ENCODE measurements at places on chromosomes 12 and 14. TPM values are rescaled to one million over a fixed set of nuclear protein-coding genes. Genes with fewer than 3 reads are reported as not detected.

- peak; percentile 75 for DNase-seq
- no peaks in the 10 kb centered on the region for H3K27me3 ChIP-seq
- H3K36me3 ChIP-seq: peaks cover 9% of the 10 kb centered on the region
- H3K4me3 ChIP-seq: no peak overlapping the region
- H3K27ac ChIP-seq: peak overlapping the region; percentile 54
Observed at GRCh38 chr12:79874665-79875064, 60.2 kb downstream of the PPP1R12A start.

GRCh38 chr12:9094512-9095206, 21.1 kb downstream of the A2M start:
- no peak overlapping the region for H3K4me3 ChIP-seq
- no peak overlapping the region for H3K27ac ChIP-seq
- no peaks in the 10 kb centered on the region for H3K36me3 ChIP-seq
- H3K4me1 ChIP-seq: no peaks in the 10 kb centered on the region
- no peaks in the 10 kb centered on the region for H3K27me3 ChIP-seq
- DNase-seq: no peak

DNA sequence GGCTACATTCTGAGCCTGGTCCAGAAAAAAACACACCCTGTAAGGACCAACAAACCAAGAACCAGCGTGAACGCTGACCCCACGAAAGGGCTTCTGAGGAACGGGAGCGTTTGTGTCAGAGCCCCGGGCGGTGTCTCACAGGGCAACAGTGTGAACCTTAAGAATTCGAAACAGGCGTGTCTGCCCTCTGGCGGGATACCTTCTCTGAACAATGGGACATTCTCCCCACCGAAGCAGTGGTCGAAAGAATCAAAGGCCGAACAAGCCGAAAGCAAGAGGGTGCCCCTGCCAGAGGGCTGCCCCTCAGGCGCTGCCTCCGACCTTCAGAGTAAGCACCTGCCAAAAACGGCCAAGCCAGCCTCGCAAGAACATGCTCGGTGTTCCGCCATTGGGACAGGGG, 7.9 kb downstream of the DACT1 start:
- no peak overlapping the region for H3K4me3 ChIP-seq
- no peak overlapping the region for H3K27ac ChIP-seq
- H3K27me3 ChIP-seq: no peaks in the 10 kb centered on the region
- no peaks in the 10 kb centered on the region for H3K36me3 ChIP-seq

- no peak overlapping the region for H3K27ac ChIP-seq
- peak; percentile 34 for DNase-seq
- no peaks in the 10 kb centered on the region for H3K27me3 ChIP-seq
- H3K4me1 ChIP-seq: peaks cover 23% of the 10 kb centered on the region
- H3K4me3 ChIP-seq: no peak overlapping the region
- no peaks in the 10 kb centered on the region for H3K36me3 ChIP-seq
Observed at GRCh38 chr14:65927931-65928356, 515.4 kb downstream of the FUT8 start.

DNA sequence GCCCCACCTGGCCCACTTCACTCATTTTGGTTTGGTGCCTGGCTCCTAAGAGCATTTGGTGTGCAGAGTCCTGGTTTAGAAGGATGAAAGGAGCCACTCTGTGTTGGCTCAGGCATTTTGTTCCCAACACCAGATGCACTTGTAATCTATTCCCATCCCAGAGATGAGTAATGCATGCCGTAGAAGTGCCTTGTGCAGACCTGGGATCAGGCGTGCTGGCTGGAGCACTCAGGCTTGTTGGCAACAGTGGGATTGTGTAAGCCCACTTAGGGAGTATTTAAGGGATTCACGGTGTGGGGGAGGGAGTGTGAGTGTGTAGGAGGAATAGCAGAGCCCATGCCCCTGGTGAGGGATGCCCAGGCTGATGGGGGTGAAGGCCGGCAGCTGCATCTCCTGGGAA, 501.5 kb upstream of the TBX3 start:
- no peaks in the 10 kb centered on the region for H3K27me3 ChIP-seq
- H3K4me1 ChIP-seq: peaks cover 6% of the 10 kb centered on the region
- no peak overlapping the region for H3K4me3 ChIP-seq
- no peak for DNase-seq

DNA sequence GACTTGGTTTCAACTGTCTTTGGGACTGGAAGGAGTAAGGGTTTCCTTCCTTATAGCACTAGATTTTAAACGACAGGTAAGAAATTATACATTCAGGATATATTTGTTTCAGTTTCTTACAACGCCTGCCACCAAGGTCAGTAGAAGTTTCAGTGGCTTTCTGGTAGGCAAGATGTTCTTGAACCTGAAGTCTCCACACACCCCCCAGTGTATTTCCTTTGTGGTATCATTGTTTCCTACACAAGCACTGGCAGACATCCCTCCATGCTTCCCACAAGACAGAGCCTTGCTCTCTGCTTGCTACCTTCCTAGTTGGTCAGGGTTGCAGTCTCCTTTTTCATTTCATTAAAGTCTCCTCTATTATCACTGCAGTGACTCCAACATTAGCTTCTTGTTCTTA, 283.1 kb downstream of the FLRT2 start:
- DNase-seq: no peak
- H3K27me3 ChIP-seq: no peaks in the 10 kb centered on the region
- no peaks in the 10 kb centered on the region for H3K36me3 ChIP-seq
- H3K4me1 ChIP-seq: peaks cover 7% of the 10 kb centered on the region

GRCh38 chr12:126789963-126790362, 1477.0 kb upstream of the TMEM132C start:
- no peaks in the 10 kb centered on the region for H3K36me3 ChIP-seq
- no peak overlapping the region for H3K27ac ChIP-seq
- H3K27me3 ChIP-seq: no peaks in the 10 kb centered on the region
- DNase-seq: no peak
- no peak overlapping the region for H3K4me3 ChIP-seq

GRCh38 chr14:75350505-75351060, 72.0 kb downstream of the FOS start:
- no peak for DNase-seq
- no peak overlapping the region for H3K27ac ChIP-seq
- no peaks in the 10 kb centered on the region for H3K27me3 ChIP-seq
- H3K4me3 ChIP-seq: no peak overlapping the region
- H3K4me1 ChIP-seq: no peaks in the 10 kb centered on the region
- no peaks in the 10 kb centered on the region for H3K36me3 ChIP-seq

DNA sequence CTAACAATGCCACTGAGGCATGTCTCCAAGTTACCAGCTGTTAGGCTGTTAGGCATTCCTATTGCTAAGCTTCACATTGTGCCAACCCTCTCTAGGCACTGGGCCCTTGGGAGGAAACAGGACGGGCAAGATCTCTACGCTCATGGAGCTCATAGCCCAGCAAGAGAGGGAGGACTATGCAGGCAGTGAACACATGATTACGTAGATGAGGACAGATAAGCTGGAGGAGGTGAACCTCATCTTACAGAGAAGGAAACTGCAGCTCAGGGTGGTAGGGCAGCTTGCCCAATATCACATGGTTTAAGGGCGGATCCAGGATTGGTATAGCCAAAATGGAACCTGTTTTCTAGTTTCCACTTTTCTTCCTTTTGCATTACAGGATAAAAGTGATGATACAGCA, 7.8 kb downstream of the UBE3B start:
- DNase-seq: no peak
- no peaks in the 10 kb centered on the region for H3K4me1 ChIP-seq
- no peaks in the 10 kb centered on the region for H3K36me3 ChIP-seq
- H3K27me3 ChIP-seq: no peaks in the 10 kb centered on the region

Gene PZP
- not detected for total RNA-seq

Gene RHOJ
- total RNA-seq: not detected

Gene GLIPR1L1
- total RNA-seq: not detected

Gene CDKN1B
- 75.5 TPM for total RNA-seq

Measured in neural progenitor cell (in vitro differentiated cells).